ENCODE measurements at places on chromosomes 12 and 14.

DNA sequence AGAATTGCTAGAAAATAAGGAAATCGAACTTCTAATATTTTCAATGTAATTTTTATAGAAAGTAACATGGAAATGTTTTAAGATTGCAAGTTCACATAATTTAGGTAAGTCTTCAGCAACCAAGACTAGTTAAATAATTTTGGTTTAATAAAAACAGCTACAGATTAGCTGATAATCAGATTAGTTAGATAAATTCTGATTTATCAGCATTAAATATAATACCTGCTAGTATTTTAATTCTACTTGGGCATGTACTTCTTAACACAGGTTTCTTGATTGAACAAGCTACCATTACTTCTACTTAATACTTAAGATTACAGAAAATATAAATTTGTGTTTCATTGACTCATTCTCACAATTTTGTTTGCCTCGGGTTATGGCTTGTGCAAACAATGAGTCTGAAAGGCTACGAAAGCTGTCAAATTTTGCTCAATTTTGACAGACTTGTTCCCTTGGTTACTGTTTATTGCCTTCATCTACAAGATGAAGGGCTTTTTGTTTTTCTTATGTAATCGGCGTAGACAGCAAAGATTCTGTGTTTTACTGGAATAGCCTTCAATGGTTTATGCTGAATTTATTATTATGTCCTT lies 116.1 kb upstream of the NUDT4 start:
- no peak for DNase-seq

DNA sequence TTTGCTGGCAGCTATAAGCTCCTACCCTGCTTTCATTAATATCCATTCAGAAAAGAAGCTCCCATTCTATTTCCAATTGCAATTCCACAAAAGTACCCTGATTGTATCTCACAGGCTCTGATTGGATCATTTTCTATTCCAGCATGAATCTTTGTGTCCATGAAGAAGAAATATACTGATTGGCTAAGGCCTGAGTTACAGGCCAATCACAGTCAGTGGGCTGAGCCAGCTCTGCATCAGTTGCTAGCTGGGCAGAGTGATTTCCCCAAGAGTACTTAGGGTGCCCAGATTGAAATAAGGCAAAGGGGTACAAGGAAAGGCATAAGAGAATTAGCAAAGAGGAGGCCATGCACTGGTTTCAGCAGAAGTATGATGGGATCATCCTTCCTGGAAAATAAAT lies 14.4 kb downstream of the ART4 start:
- no peak for DNase-seq

GRCh38 chr14:36057452-36058116 lies 118.9 kb downstream of the PTCSC3 start:
- no peak for DNase-seq

DNA sequence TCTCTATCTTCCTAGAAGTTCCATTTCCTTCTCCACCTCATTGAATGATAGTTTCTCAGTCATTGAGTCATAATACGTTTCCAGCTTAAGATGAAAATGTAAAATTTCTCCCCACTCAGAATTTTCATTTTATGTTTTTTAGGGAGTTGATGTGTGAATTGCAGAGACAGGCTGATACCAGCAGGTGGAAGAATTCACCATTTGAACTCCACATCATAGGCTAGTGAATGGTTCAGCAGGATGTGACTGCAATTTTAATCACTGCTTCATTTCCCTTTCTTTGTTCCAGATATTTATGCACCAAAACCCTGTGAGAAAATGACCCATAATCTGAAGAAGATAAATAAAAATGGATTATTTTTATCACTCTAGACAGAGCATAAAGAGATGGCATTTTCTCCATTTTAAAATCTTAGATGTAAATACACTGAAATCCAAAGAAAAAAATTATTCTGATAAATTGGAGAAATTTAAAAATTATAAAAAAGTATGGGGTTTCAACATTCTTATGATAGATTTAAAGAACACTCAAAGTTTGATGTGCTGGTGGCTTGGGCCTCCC lies 10.6 kb upstream of the PYGL start:
- no peak for DNase-seq

DNA sequence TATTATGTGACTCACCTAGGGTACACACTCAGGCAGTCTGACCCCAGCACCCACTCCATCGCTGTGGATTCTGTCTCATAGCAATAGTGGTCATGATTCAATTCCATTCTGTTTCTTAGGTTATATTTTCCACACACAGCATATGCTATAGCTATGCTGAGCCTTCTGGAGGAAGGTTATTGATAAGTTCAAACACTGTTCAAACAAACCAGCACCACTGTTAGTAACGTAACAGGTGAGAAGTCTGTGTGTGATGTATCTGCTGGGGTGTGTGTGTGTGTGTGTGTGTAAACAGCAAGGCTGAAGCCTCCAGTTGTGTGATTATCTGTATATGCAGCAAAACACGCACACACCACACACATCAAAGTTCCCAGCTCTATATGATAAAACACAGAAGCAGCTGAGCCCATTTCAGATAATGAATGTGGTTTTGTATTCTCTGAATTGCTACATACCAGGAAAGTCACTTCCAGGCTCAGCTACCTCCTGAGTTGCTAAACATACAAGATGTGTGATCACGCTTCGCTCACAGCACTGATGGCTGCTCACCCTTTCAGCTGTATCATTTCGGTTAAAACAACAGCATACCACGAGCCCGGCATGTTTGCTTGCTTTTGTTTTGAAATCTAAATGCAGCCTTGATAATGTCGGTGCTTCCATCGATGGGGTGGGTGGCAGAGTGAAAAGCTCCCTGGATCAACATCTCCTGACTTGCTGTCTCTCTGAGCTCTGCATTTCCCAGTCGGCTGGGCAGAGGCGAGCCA lies 6.8 kb upstream of the SYNE3 start:
- no peak for DNase-seq

GRCh38 chr12:79547044-79547734 lies 143.6 kb downstream of the PAWR start:
- no peak for DNase-seq

DNA sequence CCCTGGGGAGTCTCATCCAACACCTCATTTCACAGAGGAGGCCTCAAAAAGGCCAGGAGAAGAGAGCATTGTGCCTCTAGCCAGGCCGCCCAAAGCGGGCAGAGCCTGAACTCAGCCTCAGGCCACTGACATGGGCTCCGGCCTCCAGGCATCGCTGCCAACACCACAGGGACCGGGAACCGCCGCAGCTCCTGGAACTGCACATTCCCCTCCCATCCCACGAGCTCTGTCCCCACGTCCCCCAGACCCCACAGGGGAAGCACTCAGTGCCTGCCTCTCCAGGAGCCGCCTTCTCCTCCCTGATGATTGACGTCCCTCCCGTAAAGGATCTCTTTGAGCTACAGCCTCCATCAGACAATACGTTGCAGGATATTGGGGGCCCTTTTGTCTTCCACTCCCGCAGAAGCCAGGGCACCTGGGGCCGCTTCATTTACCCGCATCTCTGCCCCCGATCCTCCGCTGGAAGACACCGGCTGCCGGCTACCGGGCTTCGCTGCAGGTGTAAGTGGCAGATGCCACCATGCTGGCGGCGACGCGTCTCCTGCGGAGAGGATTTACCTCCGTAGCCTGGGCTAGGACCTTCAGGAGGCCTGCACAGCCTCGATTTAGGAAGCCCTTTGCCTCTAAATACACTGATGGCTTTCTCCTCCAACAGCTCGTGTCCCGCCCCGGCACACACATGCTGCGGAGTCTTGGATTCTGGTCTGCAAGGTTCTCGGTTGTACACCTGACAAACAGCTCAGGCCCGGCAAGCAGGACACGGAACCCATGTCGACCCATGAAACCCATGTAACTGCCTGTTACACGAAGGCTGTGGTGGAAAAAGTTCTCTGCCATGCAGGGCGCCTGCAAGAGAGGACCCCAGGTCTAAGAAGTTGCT lies 104.8 kb downstream of the RIMBP2 start:
- DNase-seq, result no peak

- DNase-seq, result no peak
Measured at GRCh38 chr12:94149119-94149780, 873 bp downstream of the PLXNC1 start.

DNA sequence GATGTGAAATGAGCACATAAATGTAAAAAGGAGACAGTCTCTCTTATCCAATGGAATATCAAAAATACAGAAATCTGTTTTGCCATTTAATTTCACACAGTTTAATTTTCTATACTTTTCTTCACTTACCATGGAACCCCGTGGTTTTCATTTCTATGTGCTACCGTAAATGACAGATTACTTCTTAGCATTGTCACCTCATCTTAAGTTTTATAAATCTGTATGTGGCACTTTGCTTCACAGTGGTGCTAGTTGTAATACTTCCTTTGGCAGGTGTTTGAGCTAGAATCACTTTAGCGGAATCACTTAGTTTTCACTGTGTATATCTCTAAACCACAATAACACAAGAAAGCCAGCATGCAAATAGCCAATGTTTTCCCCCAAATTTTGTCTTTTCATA lies 781.9 kb upstream of the MGAT4C start:
- DNase-seq, result no peak

DNA sequence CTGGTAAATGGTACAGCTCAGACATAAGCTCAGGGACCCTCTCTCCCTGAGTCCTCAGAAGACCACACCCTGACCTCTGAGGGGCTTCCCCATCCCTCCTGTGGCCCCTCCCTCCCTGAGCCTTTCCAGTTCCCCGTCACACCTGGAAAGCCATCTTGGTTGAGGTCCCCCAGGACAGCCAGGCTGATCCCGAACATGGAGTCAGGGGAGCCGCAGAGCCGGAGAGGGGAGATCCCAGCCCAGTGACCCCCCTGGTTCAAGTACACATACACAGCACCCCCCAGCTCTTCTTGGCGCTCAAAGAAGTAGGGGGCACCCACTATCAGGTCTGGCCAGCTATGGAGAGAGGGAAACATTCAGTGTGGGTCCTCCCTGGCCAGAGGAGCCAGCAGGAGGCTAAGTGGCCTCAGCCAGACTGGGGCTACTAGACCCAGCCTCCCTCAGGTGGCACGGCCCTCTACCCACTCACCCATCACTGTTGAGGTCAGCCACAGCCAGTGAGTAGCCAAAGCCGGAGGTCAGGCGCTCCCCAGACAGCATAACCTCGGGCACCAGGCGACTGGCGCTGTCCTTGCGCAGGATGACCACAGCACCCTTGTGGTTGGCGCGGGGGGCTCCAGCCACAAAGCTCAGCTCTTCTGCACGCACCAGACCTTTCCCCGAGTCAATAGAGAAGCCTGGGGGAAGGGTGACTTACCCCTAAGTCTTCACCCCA lies 9.3 kb downstream of the ITGA7 start:
- no peak for DNase-seq

- DNase-seq, result no peak
Measured at GRCh38 chr12:75444429-75445136, 36.0 kb upstream of the GLIPR1 start.

DNA sequence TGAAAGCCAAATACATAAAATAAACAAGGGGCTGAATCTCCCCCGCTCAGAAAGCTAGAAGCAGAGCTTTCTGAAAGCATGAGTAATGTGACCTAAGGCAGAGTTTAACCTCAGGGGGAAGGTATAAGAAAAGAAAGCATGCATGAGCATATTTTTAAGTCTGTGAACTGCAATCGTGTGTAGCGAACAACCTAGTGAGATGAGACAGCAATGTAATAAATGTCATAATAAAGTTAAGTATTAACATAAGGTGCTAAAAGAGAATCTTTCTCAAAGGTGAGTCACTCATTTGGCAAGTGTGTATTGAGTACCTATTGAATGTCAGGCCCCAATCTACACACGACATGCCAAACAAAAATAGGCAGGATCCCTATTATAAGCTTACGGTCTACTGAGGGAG lies 14.2 kb upstream of the WDR20 start:
- DNase-seq, result no peak

DNA sequence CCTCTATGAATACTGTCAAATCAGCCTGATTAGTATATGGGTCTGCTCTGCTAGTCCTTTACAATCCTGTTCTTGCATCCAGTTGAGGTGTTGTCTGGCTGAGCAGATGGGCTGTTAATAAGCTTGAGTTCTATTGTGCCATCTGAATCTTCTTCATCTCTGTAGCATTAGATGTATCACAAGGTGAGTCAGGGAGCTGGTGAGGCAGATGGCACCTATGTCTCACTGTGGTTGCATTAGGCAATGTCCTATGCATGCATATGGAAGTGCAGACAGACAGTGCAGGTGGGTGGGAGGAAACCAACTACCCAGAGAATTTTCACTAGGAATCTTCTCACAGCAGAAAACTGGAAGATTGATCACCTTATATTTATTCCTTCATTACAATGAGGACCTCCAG lies 165.7 kb upstream of the STXBP6 start:
- DNase-seq, result no peak

GRCh38 chr14:46488374-46488773 lies 163.2 kb downstream of the RPL10L start:
- no peak for DNase-seq

GRCh38 chr12:82955043-82955442 lies 268.3 kb downstream of the TMTC2 start:
- no peak for DNase-seq

- no peak for DNase-seq
Measured at GRCh38 chr12:76346798-76347420, 1.3 kb downstream of the BBS10 start.

GRCh38 chr12:57929092-57929830 lies 12.1 kb upstream of the ATP23 start:
- no peak for DNase-seq

DNA sequence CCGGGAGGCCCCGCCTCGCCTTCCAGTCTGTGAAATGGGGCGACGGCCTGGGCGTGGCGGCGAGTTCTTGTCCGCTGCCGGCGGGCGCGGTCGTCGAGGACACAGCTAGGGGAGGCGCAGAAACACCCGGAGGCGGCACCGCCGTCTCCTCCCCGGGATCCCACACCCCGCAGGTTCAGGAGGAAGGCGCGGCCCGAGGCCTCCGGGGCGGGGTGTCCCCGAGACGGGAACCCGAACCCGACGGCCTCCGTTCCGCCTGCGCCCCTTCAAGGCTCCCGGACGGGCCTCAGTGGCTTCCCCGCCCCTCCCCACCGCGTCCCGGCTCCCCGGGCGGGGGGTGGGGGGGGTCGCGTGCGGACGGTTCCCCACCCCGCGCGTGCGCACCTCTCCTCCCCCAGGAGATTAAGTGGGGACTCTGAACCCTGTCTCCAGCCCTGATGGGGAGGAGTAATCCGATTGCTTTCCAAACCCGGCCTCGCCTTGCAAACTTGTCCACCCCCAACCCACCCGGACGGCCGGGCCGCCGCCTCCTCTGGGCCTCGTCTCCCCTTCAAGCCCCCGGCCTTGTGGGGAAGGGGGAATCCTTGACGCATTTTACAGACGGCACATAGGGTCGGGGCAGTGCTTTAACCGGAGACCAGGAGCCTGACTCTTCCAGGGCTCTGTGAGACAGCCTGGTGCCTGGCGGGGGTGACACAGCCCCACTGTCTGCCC lies 35.3 kb upstream of the ANKRD9 start:
- DNase-seq, result no peak

- no peak for DNase-seq
Measured at GRCh38 chr12:70852416-70853150, 68.0 kb downstream of the PTPRR start.

GRCh38 chr12:46437469-46437868 lies 64.9 kb upstream of the SLC38A2 start:
- no peak for DNase-seq

GRCh38 chr14:23636317-23637211 lies at the start of gene DHRS2:
TSS of gene DHRS2 (plus strand) at chr14:23636364. CDS start at chr14:23638865, 2,501 bp downstream.
- DNase-seq, result no peak
